ENCODE measurements at places on chromosomes 13 and 19. TPM values are rescaled to one million over a fixed set of nuclear protein-coding genes. Genes with fewer than 3 reads are reported as not detected.

Gene TMPRSS9
- 0.27 TPM for total RNA-seq

Gene KLK2
- not detected for total RNA-seq

Gene CHST8
- 1.4 TPM for total RNA-seq

Gene ZNF540
- 10.2 TPM for total RNA-seq

Gene TRAPPC2B
- 13.4 TPM for total RNA-seq

All from aorta (tissue), 5 donors.